Activated T-cell treated with anti-CD3 and anti-CD28 coated beads, Interleukin-2, amount 50 U/mL, for 72 hours (primary cell): ENCODE measurements at places on chromosomes 13 and 19. TPM values are rescaled to one million over a fixed set of nuclear protein-coding genes. Genes with fewer than 3 reads are reported as not detected.

Gene SMIM17
- 0.36 TPM for total RNA-seq

DNA sequence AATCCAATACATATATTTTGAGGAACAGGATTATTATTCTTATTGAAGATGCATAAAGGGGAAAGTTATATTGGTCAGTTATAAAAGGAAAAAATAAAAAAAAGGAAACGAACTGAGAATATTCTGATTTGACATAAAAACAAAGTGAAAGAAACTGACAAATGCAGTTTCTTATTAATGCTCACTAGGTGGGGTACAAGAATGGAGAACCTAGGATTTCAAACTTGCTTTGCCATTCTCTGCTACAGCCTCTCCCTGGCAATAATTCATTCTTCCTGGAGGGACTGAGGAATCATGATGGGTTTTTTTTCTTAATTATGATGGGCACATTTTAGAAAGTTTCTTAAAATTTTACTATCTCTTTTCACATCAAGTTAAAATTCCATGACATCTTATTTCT, 154.9 kb downstream of the PCDH9 start:
- DNase-seq: no peak
- H3K27me3 ChIP-seq: no peaks in the 10 kb centered on the region
- no peaks in the 10 kb centered on the region for H3K36me3 ChIP-seq
- H3K27ac ChIP-seq: no peak overlapping the region

Gene DHPS
- 150 TPM for total RNA-seq

- no peak overlapping the region for H3K27ac ChIP-seq
- H3K27me3 ChIP-seq: peaks cover 15% of the 10 kb centered on the region
- H3K36me3 ChIP-seq: peaks cover 4% of the 10 kb centered on the region
- H3K4me3 ChIP-seq: no peak overlapping the region
- DNase-seq: no peak
Observed at GRCh38 chr13:44106266-44107152, 226.8 kb downstream of the LACC1 start.

GRCh38 chr19:35288331-35288730, 3.6 kb upstream of the MAG start:
- no peaks in the 10 kb centered on the region for H3K36me3 ChIP-seq
- no peak overlapping the region for H3K27ac ChIP-seq
- peaks cover 11% of the 10 kb centered on the region for H3K27me3 ChIP-seq
- H3K4me1 ChIP-seq: no peaks in the 10 kb centered on the region
- H3K4me3 ChIP-seq: no peak overlapping the region

Gene PSG11
- total RNA-seq: not detected

DNA sequence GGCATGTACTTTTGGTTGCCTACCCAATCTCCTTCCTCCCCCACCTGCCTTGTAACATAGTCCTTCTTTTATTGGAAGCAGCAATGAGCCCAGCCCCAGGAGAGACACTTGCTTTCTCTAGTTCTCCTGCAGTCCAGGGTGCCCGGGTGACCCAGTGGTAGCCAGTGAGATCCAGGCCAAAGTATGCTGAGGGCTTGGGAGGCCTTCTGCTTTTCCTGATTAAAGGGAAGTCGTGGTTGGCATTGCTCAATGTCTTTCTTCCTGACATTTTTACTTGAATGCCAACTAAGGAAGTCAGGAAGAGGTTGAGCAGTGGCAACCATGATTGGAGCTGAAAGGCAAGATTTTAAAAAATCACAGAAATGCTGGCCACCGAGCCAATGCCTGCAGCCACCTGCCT, 25.7 kb downstream of the CNMD start:
- no peak overlapping the region for H3K27ac ChIP-seq
- H3K27me3 ChIP-seq: peaks cover 16% of the 10 kb centered on the region
- H3K4me1 ChIP-seq: no peaks in the 10 kb centered on the region
- no peak for DNase-seq

Gene PABPC3
- total RNA-seq: 0.60 TPM

DNA sequence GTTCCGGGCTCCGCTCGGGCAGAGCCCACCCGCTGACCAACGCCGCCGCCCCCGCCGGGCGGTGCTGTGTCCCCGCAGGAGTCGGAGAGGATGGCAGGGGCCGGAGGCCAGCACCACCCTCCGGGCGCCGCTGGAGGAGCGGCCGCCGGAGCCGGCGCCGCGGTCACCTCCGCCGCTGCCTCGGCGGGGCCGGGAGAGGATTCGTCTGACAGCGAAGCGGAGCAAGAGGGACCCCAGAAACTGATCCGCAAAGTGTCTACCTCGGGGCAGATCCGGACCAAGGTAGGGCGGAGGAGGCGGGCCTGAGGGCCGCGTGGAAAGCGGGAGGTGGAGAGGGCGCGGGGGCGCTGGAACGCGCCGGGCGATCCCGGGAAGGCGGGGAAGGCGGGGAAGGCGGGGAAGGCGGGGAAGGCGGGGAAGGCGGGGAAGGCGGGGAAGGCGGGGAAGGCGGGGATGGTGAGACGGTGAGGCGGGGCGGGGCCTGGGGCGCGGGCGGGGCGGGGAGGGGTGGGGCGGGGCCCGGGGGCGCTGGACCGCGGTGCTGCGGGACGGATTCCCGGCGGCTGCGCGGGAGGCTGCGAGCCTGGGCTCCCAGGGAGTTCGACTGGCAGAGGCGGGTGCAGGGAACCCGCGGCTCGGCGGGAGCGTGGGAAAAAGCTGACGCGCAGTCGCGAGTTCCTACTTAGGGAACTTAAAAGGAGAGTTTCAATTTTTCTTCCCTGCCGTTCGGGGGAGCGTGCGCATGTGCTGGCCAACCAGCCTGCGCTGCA, 421 bp downstream of the DGKH start:
- peak overlapping the region; percentile 91 for H3K4me3 ChIP-seq
- H3K27ac ChIP-seq: no peak overlapping the region
- H3K27me3 ChIP-seq: peaks cover 10% of the 10 kb centered on the region
- peaks cover 39% of the 10 kb centered on the region for H3K4me1 ChIP-seq

Gene ANKLE1
- 5.8 TPM for total RNA-seq

DNA sequence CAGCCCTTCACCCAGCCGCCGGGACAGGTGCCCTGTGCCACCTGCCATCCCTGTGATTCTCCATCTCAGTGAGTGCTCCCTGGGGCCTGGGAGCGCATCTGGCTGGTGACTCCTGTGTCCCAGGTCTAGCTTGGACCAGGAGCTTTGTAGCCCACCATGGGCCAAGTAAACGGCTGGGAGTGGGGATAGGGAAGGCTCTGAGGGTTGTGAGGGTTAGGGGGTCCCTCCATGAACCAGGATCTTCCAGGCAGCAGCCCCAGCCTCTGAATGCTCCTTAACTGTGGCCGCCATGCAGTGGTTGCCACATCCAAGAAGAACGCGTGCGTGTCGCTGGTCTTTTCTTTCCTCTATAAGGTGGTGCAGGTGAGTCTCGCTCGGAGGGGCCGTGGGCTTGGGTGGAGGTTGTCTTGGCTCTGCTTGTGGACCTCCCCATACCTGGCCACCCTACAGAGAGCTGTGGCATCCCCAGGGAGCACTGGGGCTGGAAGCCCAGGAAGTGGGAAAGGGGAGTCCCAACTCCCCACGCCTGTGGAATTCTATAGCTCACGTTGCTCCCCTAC, 8.4 kb downstream of the AP1M1 start:
- peaks cover 58% of the 10 kb centered on the region for H3K4me1 ChIP-seq
- H3K27ac ChIP-seq: peak overlapping the region; percentile 1
- H3K36me3 ChIP-seq: peaks cover 13% of the 10 kb centered on the region
- H3K27me3 ChIP-seq: no peaks in the 10 kb centered on the region
- DNase-seq: no peak

- H3K36me3 ChIP-seq: no peaks in the 10 kb centered on the region
- DNase-seq: no peak
- no peak overlapping the region for H3K27ac ChIP-seq
- no peaks in the 10 kb centered on the region for H3K27me3 ChIP-seq
- no peak overlapping the region for H3K4me3 ChIP-seq
- H3K4me1 ChIP-seq: no peaks in the 10 kb centered on the region
Observed at GRCh38 chr13:79776531-79777295, 295.8 kb downstream of the NDFIP2 start.

Gene SIGLEC9
- 0.74 TPM for total RNA-seq

Gene CGB1
- total RNA-seq: not detected

Gene CEACAM3
- not detected for total RNA-seq

- H3K27ac ChIP-seq: no peak overlapping the region
- peaks cover 3% of the 10 kb centered on the region for H3K36me3 ChIP-seq
- no peak for DNase-seq
- no peak overlapping the region for H3K4me3 ChIP-seq
Observed at GRCh38 chr19:7677669-7678311, 900 bp downstream of the MCEMP1 start.

DNA sequence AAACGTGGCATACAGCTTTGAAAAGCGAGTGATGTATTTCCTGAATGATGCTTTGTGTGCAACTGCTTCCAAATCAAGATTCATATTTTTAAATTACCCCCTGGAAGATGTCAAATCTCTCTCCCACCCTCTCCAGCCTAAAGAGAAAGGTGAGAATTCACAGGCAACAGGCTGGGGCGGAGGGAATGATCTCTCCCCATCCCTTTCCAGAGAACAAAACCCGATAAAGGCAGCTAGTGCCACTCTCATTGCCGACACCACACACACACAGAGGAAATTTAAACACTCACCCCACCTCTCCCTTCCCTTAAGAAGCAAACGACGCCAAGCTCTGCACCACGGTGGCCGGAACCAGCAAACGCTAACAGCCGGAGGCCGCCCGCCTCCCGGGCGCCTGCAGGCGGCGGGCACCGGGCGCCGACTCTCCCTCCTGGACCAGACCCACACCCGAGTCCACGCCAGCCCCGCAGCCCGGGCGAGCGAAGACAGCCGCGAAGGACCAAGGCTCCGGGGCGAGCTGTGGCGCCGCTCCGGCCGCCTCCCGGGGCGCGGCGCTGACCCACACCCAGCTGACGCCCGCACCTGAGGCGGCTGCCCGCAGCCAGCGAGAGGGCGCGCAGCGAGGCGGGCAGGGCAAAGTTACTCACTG, 477 bp downstream of the LNX2 start:
- H3K4me1 ChIP-seq: peaks cover 56% of the 10 kb centered on the region
- peak; percentile 45 for DNase-seq
- H3K27me3 ChIP-seq: no peaks in the 10 kb centered on the region
- H3K27ac ChIP-seq: peak overlapping the region; percentile 47

DNA sequence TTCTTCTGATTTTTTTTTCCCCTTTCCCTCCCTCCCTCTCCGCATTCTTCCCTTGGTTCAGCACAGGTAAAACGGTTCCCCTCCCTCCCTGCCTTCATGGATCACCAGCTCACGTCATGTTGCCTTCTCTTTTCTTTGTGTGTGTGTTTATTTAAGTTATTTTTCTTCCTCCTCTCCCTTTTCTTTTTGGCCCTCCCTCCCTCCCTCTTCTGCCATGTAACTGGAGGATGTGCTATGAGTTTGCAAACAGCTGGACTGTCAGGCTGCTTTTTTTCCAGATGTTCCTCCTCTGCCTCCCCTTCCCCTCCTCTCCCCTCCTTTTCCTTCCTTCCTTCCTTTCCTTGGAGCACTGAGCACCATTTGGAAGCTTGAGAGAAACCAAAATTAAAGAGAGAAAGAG, 2.0 kb downstream of the LENG9 start:
- H3K4me1 ChIP-seq: peaks cover 36% of the 10 kb centered on the region
- DNase-seq: no peak
- peak overlapping the region; percentile 79 for H3K4me3 ChIP-seq
- H3K27me3 ChIP-seq: no peaks in the 10 kb centered on the region
- peaks cover 20% of the 10 kb centered on the region for H3K36me3 ChIP-seq

DNA sequence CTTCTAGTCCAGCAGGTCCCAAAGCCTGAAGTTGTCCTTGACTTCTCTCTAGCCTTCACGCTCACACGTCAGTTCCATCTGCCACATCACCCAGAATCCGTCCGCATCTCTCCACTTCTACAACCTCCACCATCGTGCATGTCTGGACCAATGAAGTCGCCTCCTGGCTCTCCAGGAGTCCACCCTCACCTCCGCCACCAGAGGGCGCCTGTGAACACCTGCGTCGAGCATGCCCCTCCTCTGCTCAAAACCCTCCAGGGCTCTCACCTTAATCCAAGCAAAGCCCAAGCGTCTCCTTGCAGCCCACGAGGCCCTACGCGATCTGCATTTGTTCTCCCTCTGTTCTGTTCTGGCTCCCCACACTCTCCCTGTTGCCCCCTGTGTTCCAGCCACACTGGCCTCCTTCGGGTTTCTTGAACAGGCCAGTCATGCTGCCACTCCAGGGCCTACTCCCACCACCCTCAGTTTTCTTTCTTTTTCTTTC, 3.7 kb downstream of the USHBP1 start:
- no peak overlapping the region for H3K27ac ChIP-seq
- H3K4me1 ChIP-seq: peaks cover 14% of the 10 kb centered on the region
- no peaks in the 10 kb centered on the region for H3K36me3 ChIP-seq
- DNase-seq: peak; percentile 92
- H3K4me3 ChIP-seq: no peak overlapping the region

- H3K27me3 ChIP-seq: peaks cover 1% of the 10 kb centered on the region
- no peak overlapping the region for H3K4me3 ChIP-seq
- no peak for DNase-seq
- no peaks in the 10 kb centered on the region for H3K4me1 ChIP-seq
Observed at GRCh38 chr19:5767949-5768348, 16.6 kb downstream of the PRR22 start.

Gene SULT2A1
- total RNA-seq: not detected

Gene PSG1
- not detected for total RNA-seq

DNA sequence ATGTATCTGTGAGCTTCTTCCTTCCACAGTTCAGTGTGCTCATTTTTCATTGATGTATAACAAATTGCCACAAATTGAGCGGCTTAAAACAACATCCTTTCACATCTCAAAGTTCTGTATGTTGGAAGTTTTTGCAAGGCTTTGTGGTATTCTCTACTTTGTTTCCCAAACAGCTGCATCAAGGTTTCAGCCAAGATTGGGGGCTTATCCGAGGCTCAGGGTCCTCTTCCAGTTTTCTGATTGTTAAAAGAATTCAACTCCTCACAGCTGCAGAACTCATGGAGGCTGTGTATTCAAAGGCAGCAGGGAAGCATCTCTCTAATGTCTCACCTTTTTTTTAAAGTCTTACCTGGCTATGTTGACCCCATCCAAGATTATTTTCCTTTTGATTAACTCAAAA, 1369.8 kb downstream of the PCDH9 start:
- H3K4me3 ChIP-seq: no peak overlapping the region
- no peak for DNase-seq
- no peak overlapping the region for H3K27ac ChIP-seq
- no peaks in the 10 kb centered on the region for H3K27me3 ChIP-seq
- no peaks in the 10 kb centered on the region for H3K36me3 ChIP-seq

- peaks cover 24% of the 10 kb centered on the region for H3K4me1 ChIP-seq
- peak overlapping the region; percentile 93 for H3K4me3 ChIP-seq
- H3K36me3 ChIP-seq: peaks cover 5% of the 10 kb centered on the region
- no peak for DNase-seq
- H3K27ac ChIP-seq: peak overlapping the region; percentile 90
- H3K27me3 ChIP-seq: no peaks in the 10 kb centered on the region
Observed at GRCh38 chr19:6482343-6482686, 728 bp upstream of the DENND1C start.

DNA sequence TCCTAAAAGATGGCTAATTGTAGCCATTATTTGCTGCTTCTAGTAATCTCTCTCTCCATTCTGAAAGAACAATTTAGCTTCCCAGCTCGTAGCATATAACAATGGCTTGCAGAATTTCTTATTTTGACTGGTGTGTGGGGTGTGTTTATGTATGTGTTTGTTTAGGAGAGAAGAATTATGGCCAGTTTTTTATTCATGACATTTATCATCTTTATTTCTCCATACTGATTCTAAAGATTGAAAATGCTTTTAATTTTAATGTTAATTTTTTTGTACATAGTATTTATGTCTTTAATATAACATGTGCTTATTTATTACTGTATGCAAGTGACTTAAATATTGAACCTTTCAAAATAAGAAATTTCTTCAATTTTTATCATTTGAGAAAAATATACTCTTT, 115.8 kb upstream of the TMTC4 start:
- H3K36me3 ChIP-seq: peaks cover 6% of the 10 kb centered on the region
- H3K4me3 ChIP-seq: no peak overlapping the region
- no peak overlapping the region for H3K27ac ChIP-seq
- no peak for DNase-seq
